ENCODE measurements at places on chromosomes 2 and 18.

DNA sequence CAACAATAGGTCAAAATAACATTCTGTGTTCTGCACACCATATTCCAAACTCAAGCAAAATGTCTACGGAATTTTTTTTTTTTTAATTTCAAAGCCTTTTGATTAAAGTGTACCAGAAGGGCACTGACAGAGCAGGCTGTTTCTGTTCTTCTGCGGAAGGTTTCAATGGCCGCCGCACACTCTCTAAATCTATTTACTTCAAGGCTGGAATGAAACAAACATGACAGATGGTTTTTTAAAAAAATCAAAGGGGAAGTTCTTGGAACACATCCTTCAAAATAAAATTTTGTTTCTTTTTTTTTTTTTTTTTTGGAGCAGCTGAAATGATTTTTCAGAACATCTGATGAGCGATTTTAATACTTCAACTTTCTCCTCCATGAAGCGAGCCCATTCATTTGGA, 259.1 kb downstream of the TXNL1 start:
- no peak for DNase-seq

DNA sequence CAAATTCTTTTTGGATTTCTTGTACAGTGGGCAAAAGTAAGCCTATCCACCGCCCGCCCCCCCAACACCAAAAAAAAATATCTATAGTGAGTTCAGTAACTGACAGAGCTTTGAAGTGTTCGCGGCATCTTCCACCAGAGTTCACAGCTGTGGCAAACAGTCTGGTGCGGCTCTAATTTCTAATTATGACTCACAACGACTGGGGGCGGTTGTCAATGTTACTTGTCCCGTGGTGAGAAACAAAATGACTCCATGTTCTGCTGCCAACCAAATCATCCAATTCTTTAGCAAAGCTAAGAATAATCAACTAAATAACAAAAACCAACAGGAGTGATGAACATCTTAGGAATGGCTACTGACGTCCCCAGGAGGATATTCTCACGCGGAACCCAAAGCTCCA, 392.5 kb upstream of the SALL3 start:
- DNase-seq, result no peak

GRCh38 chr2:233025706-233026105, 6.8 kb upstream of the NEU2 start:
- DNase-seq, result no peak

- no peak for DNase-seq
These were observed 6.1 kb downstream of the CABLES1 start for GRCh38 chr18:23141104-23141999.

DNA sequence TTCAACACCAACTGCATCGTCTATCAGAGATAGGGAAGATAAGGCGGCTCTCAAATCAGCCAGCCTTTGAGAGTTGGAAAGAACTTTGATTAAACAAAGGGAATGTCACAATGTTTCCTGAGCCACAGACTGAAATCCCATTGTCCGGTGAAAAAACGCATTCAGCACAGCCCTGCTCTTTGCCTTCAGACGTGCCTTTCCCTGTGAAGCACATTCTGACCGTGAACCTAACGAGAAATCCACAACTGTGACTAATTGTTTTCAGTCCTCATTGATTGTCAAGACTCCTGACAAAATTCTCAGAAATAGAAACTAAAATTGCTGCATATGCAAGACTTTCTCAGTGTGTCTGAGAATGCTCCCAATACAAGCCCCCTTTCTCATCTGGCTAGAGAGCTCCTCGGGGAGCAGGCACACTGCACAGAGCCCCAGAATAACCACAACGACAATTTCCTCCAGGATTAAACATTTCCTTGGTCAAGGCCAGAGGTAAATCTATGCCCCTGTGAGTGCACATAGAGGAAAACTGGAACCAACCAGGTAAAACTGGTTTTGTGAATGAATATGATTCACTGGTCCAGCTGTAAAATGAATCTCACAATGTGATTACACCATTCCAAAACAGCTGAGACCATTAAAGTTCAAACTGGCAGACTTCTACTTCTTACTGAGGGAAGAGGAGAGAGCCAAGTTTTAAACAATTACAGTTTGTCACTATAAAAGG, 561.9 kb upstream of the ID2 start:
- DNase-seq, result no peak

DNA sequence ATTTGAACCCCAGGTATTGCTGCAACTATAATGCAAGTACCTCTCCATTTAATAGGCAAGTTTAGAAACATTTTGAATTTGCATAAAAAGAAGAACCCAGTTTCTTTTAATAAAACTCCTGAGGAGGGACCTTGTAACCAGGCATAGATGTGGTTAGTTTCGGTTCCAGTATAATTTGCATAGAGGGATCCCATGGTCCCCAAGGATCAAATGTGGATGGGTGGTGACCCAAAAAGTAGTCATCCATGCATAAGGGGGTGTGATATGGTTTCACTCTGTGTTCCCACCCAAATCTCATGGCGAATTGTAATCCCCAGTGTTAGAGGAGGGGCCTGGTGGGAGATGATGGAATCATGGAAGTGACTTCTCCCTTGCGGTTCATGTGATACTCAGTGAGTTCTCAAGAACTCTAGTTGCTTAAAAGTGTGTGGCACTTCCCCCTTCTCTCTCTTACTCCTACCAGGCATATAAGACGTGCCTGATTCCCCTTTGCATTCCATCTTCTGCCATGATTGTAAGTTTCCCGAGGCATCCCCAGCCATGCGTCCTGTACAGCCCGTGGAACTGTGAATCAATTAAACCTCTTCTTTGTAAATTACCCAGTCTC, 40.2 kb upstream of the SKA1 start:
- no peak for DNase-seq

- peak; percentile 90 for DNase-seq
These were observed 15.2 kb upstream of the SLC8A1 start for GRCh38 chr2:40466935-40467572.

DNA sequence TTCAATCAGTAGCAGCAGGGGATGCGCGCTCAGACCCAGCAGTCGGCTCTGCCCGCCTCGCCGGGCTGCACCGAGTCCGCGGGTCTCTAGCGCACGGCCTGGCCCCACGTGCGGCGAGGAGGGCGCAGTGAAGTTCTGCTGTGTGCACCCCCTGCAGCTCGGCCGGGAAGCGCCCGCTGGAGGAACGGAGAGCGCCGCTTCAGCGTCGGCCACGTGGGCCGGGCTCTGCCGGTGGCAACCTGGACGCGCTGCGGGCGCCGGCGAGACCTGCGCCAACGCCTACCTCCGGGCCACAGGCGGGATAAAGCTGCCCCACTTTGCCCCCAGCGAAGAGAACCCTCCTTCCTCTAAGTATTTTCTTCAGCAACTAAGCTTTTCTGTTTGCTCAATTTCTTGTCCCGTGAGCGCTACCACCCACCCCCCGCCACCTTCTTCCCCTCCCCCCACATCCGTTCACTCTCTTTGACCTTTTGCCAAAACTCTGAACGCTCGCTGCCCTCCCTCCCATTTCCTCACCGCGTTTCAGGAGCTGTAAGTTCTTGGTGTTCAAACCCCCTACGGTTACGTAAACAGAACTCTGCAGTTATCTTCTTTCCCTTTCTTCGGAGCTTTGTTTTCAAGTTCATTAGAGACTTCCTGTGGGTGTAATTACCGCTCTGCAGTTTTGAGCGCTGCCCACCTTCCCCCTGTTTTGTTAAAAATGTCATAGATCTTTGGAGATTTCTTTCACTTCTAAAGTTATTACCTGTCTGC, 42.6 kb upstream of the EDAR start:
- DNase-seq, result no peak

DNA sequence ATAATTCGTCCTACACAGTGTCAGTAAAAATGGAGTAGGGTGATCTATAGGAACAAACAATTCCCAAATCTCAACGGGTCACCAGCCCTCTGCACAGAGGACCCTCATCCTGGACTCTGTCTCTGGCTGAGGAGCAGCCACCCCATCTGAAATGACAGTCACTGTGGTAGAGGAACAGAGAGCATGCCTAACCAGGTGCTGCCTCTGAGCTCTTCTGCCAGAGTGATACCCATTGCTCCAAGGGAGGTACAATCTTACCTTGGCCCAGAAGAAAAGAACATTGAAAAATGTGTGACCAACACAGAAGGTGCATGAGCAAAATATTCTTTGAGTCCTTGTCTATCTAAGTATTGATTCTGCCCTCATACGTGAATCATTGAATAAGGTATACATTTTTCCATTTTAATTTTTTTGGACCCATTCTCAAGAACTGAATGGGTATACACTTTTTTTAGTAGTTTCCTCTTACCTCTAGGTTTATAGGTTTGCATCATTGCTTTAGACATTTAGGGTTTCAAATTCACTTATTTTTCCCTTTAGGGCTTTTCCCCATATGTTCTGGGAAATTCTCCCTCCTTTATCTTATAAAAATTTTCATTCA, 8.7 kb downstream of the SP140 start:
- DNase-seq, result no peak

GRCh38 chr2:62686012-62686685, 19.4 kb upstream of the EHBP1 start:
- DNase-seq, result no peak

DNA sequence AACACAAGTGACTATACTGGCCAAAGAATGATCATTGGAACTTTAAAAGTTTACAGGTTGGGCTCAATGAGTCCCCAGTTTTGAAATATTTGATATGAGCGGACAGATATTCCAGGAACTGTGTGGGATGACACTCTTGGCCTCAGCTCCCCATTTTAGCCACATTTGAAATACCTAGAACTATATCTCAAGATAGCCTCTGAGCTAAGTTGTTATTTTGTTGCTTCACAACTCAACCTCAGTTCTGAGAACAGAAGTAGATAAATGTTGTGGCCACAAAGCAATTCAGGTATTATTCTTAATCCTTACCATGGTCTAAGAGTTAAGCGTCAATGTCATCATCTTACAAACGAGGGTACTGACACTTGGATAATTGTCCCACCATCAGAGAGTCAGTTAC, 172.2 kb upstream of the SETBP1 start:
- no peak for DNase-seq

DNA sequence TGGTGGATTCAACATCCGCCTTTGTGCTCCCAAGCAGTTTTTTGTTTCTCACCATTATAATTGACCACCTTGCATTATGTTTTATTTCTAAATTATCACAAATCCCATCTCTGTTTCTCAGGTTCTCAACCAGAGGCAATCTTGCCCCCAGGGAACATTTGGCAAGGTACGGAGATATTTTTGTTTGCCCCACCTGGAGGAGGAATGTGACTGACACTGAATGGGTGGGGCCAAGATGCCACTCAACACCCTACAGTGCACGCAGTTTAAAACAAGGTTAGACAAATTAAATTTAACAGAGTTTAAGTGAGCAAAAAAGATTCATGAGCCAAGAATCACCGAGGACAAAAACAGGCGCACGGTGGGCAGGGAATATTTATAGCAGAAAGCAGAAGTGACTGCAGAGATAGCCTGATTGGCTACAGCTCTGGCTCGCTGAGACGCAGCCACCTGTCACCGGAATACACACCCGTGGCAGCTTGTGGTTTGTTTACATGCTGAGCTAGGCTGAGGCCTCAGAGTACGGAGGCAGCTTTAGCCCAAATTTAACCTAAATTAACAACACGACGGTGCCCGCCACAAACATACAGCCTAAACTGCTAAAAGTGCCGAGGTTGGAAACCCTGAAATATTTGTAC, 150.0 kb upstream of the ALKAL2 start:
- DNase-seq, result peak; percentile 17

DNA sequence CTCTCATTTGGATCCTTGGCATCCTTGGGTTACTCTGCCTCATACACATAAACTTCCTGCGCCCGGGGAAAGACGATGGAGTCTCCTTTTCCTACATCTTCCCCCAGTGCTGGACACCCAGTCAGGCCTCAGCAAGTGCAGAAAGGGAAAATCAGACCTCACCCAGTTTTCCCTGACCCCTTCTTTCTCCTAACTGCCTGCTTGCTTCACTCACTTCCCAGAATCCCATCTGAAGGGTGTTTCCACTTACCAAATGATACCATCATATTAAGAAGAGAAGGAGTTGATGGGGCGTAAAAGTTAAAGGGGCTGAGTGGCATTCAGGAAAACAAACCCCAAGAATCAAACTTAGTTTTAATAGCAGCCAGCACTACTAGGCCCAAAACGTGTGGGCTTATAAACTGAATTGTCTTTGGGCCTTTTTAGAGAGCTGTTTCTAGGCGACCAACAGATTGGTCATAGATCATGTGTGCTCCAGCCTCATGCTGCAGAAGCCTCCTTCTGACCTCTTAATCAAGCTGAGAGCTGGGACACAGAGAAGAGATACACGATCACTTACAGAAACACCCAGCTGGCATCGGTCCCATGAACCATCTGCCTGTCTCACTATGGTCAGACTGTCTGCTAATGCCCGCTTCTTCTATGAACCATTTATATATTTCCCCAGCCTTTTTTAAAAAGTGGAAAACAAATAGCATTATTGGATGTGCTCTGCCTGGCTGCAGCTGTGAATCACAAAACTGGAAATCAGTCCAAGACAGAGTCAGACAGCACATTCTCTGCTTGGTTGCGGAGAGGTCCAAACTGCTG, 165.7 kb upstream of the SLC14A2 start:
- no peak for DNase-seq

GRCh38 chr2:156784020-156784701, 348.0 kb downstream of the GPD2 start:
- DNase-seq, result no peak

GRCh38 chr2:191298306-191298705, 53.1 kb downstream of the MYO1B start:
- DNase-seq, result no peak

- DNase-seq, result no peak
These were observed 353.3 kb downstream of the AKAIN1 start for GRCh38 chr18:4843771-4844170.

DNA sequence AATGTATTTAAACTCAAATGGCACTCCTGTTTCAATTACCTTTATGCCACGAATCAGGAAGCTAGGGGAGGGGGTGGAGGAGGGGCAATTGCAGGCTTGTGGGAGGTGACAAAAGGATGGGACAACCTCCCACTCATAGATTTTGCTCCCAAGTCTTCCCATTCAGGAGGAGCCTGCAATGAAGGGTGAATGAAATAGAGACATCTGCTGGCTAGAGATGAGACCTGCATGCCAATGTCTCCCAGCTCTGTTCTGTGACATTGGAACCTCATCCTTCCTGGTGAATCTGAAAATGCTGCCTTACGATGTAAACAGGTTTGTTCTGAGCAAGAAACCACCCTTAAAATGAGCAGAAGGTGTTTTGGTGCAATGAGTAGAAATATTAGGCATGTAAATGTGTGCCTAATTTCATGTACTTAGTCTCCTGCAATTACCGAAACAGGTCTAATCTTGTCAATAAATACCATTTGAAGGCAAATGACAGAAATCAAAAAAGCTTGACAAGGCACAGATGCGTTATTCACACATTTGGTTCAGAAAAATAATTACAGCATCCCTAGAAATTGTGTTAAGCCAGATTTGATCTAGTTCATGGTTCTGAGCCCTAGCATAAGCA, 2.7 kb upstream of the PID1 start:
- peak; percentile 21 for DNase-seq

GRCh38 chr2:54954705-54955357, 95.4 kb downstream of the RTN4 start:
- DNase-seq, result no peak

- no peak for DNase-seq
These were observed 43.0 kb upstream of the CYBRD1 start for GRCh38 chr2:171479154-171479814.

DNA sequence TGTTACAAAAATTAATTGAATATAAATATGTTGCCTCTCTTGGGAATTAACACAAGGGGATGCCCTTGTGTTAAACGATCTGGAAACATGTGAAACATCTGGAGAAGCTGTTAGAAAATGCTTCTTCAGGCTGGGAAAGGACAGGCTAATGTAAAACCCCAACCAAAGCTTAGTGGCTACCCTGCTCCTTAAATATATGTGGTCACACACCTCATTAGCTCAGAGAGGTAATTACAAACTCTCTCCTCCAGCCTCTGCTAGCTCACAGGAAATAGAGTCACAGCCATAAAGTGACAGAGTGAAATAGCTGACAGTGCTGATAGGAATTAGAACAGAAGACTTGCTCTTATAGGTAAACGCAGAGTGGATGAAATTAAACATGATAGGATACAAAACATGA, 155.9 kb downstream of the RAB3GAP1 start:
- DNase-seq, result no peak
